Caki2 (cell line): ENCODE measurements at places on chromosomes 7 and 10. TPM values are rescaled to one million over a fixed set of nuclear protein-coding genes. Genes with fewer than 3 reads are reported as not detected.

Gene CYP3A7
- not detected in 2 replicates for total RNA-seq

Gene VAX1
- total RNA-seq, result 0.27 and 0.67 TPM in 2 replicates

Gene KCNH2
- 8.4 and 9.1 TPM in 2 replicates for total RNA-seq

Gene SPAG6
- total RNA-seq, result not detected in 2 replicates

Gene WDR86
- not detected in 2 replicates for total RNA-seq

Gene GNAT3
- total RNA-seq, result not detected in 2 replicates

Gene CDH23
- 0.03 TPM in 1 of 2 replicates, not detected in the other for total RNA-seq

Gene CDNF
- 0.34 TPM in 1 of 2 replicates, not detected in the other for total RNA-seq

Gene CHRM2
- total RNA-seq, result not detected in 2 replicates

Gene SEMA3E
- total RNA-seq, result 0.34 and 2.1 TPM in 2 replicates

Gene TMEM196
- total RNA-seq, result not detected in 2 replicates

Gene RHOBTB1
- total RNA-seq, result 23.6 and 26.7 TPM in 2 replicates

Gene MEOX2
- total RNA-seq, result not detected in 2 replicates

Gene GLCCI1
- total RNA-seq, result 1.1 and 11.7 TPM in 2 replicates
